Epithelial cell of proximal tubule (primary cell): ENCODE measurements at places on chromosomes 7 and 10. TPM values are rescaled to one million over a fixed set of nuclear protein-coding genes. Genes with fewer than 3 reads are reported as not detected.

The GNG11 gene
- 35.2 and 43.6 TPM in 2 replicates for total RNA-seq

The PPP1R3A gene
- total RNA-seq = not detected in 2 replicates

The FAM180A gene
- not detected in 2 replicates for total RNA-seq

The TAS2R4 gene
- 0.14 and 0.23 TPM in 2 replicates for total RNA-seq

The CHST15 gene
- total RNA-seq = 9.2 and 20.6 TPM in 2 replicates

The TMEM26 gene
- 0.07 and 0.23 TPM in 2 replicates for total RNA-seq

The TCAF2 gene
- 0.07 and 2.3 TPM in 2 replicates for total RNA-seq

The GFRA1 gene
- total RNA-seq = 10.6 and 42.7 TPM in 2 replicates

The ZP3 gene
- total RNA-seq = 0.87 and 4.7 TPM in 2 replicates

The PIK3AP1 gene
- total RNA-seq = 4.1 and 4.2 TPM in 2 replicates

The ZNF488 gene
- total RNA-seq = 0.63 and 2.1 TPM in 2 replicates

DNA sequence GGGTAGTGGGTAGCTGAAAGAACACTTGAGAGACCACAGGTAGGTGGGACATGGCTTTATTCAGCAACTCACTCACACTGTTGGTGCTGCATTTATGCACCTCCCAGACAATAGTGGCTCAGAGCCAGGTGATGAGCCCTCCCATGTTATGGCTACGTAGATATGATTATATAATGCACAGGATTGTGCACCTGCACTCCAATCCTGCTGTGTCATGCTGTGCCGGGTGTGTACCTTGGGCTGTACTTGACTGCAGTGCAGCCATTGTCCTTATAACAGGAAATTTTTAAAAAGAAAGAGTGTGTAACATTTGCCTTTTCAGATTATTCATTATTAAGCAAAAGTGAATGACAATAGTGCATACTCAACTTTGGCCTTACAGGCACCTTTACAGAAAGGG, 366.1 kb upstream of the BMPER start:
- no peak for DNase-seq

DNA sequence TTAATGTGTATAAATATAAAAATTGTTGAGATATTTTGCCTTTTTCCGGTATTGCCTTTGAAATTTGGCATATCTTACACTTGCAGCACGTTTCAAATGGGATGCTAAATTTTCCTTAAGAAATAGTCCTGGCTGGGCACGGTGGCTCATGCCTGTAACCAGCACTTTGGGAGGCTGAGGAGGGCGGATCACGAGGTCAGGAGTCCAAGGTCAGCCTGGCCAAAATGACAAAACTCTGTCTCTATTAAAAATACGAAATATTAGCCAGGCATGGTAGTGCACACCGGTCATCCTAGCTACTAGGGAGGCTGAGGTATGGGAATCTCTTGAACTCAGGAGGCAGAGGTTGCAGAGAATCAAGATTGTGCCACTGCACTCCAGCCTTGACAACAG, 220.2 kb downstream of the PTEN start:
- no peak for DNase-seq

DNA sequence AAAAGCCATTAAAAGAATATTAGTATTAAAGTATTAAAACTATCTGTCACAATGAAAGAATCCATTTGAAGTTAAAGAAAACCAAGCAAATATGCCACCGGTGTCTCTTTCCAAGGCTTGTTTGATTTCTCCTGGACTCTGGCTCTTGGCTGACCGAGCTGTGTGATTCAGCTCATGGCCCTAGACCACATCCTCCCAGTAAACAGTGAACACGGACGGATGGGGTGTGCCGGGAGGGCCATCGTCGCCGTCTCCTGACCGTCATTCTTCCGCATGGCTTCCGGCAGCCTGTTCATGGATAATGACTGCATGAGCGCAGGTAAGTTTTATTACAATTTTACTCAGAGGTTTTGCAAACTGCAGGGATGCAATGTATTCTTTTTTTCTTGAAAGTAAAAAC, 218.5 kb downstream of the DNAJB6 start:
- DNase-seq = no peak

DNA sequence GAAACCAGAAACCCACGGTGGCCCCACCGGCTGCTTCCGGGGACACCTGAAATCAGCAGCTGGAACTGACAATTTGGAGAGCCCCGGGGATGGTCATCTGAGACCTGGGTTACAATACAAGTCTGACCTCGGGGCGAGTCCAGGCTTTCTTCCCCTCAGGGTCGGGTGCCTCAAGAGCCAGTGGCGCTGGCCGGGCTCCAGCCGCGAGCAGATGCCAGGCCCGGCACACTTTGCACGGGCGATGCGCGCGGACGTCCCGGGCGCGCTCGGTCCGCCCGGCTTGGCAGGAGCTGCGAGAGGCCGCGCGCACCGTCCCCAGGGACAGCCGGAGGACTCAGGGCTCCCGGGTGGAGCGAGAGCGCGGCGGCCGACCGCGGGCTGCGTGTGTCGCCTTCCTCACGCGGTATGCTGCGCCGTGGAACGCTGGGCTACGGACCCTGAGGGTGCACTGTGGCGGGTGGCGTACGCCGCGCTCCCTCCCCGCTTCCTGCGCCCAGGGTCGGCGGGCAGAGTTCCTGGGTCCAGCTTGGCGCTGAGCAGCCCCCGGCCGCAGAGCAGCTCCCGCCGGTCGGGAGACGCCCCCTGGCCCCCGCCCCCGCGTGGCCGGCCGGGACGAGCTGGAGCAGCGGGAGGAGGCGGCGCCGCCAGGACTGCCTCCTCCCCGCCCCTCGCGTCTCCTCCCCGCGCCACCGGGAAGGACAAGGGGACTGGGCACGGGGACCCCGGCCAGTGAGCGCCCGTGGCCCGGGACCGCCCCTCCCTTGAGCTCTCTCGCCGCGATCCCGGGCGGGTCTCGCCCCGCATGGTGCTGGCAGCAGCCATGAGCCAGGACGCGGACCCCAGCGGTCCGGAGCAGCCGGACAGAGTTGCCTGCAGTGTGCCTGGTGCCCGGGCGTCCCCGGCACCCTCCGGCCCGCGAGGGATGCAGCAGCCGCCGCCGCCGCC, at the start of gene RBM20:
RBM20 (plus strand) TSS at position 684 of the 945 bp plus-strand sequence; CDS start at position 803, 119 bp downstream.
- DNase-seq = no peak

GRCh38 chr10:121002586-121003205, 151.5 kb downstream of the WDR11 start:
- no peak for DNase-seq

- DNase-seq = no peak
Measured at GRCh38 chr10:16929069-16929468, 111.8 kb upstream of the RSU1 start.

GRCh38 chr10:12568391-12569009, 219.2 kb downstream of the CAMK1D start:
- no peak for DNase-seq

DNA sequence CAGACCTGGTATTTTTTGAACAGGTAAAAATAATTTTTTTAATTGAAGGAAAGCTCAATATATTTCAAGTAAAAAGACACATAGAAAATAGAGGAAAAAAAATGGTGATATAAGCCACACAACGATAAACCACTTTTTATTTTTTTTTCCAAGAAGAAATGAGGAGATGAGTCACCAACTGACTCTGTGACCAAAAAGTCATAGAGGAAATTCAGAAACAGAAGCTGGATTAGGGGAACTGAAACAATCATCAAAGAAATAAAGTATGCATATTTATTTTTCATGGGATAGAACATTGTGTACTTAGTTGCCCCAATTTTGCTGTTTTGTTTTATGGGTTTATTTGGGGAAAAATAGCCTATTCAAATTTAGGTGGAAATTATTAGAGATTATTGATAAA, 176.8 kb upstream of the AGR3 start:
- DNase-seq = no peak

GRCh38 chr10:28768227-28768626, 90.9 kb downstream of the BAMBI start:
- DNase-seq = no peak

GRCh38 chr10:86167121-86167761, 199.4 kb downstream of the GRID1 start:
- no peak for DNase-seq

DNA sequence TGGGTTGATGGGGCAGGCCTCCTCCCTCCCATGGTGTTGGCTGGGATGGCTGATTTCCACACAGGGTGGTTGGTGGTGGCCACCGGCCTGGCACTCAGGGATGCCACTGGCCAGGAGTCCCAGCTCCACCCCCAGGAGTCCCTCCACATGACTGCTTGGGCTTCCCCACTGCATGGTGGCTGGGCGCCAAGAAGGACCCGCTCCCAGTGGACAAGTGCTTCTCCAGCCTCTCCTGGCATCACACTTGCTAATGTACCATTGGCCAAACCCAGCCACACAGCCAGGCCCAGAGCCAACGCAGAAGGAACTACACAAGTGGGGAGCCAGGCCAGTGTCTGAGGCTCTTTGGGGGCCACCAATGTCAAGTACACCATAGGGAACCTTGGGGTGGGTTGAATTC, 73.6 kb upstream of the DNAAF5 start:
- no peak for DNase-seq

DNA sequence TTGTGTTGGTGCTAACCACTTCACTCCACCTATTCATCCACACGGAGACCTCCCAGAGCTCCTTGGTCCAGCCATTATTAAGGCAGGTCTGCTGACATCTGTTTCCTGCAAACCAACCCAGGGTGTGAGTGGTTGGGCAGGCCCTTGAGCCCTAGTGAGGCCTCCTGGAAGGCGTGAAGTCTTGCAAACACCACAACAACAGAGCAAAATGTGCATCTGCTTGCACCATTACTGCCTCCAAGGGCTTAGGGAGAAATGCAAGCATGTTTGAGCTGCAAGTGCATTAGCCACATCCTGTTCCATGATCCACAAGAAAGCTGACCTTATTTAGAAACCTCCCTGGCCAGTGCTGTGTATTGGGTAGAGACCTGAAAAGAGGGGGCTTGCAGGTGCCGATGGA, 325.5 kb downstream of the GRID1 start:
- no peak for DNase-seq

GRCh38 chr10:66192162-66192831, 733.5 kb upstream of the LRRTM3 start:
- DNase-seq = no peak

DNA sequence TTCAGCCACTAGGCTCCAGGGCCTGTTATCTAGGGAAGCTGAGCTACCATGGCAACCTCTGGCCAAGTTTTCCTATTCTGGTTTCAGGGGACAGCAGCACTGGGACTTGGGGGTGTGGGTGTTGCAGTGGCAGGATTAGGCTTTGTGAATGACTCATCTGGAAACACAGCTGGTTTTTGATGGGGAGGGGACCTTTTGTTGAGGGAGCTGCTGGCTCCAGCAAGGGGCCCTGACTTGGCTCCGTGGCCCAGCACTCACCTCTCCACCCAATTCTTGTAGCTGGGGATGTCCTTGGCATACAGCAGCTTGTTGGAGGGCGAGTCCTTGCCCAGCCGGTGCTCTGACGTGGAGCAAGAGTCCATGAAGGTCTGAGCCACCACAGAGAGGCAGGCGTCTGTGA, 435.9 kb downstream of the PLXNA4 start:
- DNase-seq = no peak

DNA sequence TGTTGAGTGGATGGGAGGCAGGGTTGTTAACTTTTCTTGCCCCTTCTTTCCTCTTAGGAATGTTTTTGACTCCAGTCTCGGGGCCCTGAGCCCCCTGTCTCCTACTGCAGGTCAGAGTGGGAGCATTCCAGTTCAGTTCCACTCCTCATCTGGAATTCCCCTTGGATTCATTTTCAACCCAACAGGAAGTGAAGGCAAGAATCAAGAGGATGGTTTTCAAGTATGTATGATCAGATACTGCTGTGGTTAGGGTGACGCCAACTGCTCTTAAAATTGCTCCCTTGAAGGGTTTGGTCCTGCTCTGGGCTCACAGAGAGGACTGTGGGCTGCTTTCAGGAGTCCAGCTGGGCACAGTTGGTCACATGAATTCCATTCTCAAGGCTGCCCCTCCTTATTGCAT, 22.0 kb downstream of the VWA2 start:
- DNase-seq = no peak

GRCh38 chr7:111730476-111731300, 168.4 kb upstream of the IMMP2L start:
- DNase-seq = no peak

GRCh38 chr10:118723466-118723865, 31.3 kb downstream of the CACUL1 start:
- DNase-seq = no peak

- no peak for DNase-seq
Measured at GRCh38 chr10:78963074-78964034, 105.4 kb upstream of the ZMIZ1 start.

- no peak for DNase-seq
Measured at GRCh38 chr7:43753843-43754242, 4.6 kb upstream of the BLVRA start.

DNA sequence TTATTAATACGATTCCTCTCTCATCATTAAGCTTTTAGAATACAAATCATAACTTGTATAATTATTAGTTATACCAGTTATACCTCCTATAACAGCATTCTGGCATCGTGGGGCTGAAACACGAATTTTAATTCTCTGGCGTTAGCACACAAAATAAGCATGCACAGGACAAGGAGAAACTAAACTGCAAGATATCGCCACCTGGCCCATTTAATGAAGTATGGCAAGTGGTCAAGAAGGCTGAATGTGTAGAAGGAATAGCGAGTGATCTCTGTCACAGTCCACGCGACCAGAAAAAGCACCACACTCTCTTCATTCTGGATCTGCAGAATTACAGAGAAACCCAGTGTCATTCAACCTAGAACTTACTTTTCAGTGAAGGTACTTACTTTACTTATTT, 18.1 kb downstream of the HACD1 start:
- DNase-seq = no peak

GRCh38 chr10:115706488-115707076, 566.4 kb downstream of the GFRA1 start:
- no peak for DNase-seq
